Metanephros (tissue), 2 donors: ENCODE measurements at places on chromosomes 4 and X. TPM values are rescaled to one million over a fixed set of nuclear protein-coding genes. Genes with fewer than 3 reads are reported as not detected.

FGFRL1 gene
- 59.1 TPM for total RNA-seq

CCSER1 gene
- total RNA-seq, result 98.9 TPM

SPON2 gene
- 49.7 TPM for total RNA-seq

AVPR2 gene
- total RNA-seq, result 4.1 TPM

HTR2C gene
- 0.41 TPM for total RNA-seq

FOXP3 gene
- 0.23 TPM for total RNA-seq

LAP3 gene
- total RNA-seq, result 66.5 TPM

YTHDC1 gene
- total RNA-seq, result 113 TPM

CYSLTR1 gene
- total RNA-seq, result 3.0 TPM

CEP44 gene
- 23.0 TPM for total RNA-seq
